Activated T-helper 2 cell treated with anti-CD3 and anti-CD28 coated beads, Interferon-gamma antibody, Interleukin-2, Interleukin-4, amounts not matched to agents 10 μg/mL and 5 μg/mL and 100 μg/mL, durations not matched to agents 14 hours and 24 hours and 36 hours (primary cell): ENCODE measurements at places on chromosomes 5 and 9. TPM values are rescaled to one million over a fixed set of nuclear protein-coding genes. Genes with fewer than 3 reads are reported as not detected.

DNA sequence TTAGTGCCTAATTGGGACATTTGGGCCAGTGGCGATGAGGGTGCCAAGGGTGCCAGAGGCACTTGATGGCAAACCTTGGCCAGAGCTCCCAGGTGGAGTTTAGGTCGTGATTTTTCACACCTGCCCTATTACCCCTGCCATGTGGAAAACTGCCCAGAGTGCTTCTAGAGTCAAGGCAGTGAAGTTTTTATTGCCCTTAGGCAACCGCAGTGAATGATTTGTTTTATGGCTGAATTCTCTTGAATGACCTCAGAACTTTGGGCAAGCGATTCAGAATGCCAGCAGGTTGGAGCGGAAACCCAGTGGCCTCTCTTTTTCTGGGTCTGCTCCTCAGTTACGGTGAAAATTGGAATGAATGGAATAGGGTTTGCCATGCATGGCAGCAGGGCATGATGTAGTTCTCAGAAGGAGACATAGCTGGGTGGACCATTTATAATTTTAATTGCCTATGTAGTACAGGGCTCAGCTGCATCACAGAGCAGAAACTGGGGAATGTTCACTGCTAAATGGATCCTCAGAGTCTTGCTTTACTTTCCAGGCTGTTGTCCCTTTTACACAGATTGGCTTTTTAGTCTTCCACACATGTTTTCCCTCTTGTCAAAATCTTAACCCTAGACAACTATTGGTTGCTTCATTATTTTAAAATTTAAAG is 820.0 kb upstream of the SEMA6A start:
- H3K27me3 ChIP-seq: no peaks in the 10 kb centered on the region
- DNase-seq: no peak
- H3K4me1 ChIP-seq: no peaks in the 10 kb centered on the region

DNA sequence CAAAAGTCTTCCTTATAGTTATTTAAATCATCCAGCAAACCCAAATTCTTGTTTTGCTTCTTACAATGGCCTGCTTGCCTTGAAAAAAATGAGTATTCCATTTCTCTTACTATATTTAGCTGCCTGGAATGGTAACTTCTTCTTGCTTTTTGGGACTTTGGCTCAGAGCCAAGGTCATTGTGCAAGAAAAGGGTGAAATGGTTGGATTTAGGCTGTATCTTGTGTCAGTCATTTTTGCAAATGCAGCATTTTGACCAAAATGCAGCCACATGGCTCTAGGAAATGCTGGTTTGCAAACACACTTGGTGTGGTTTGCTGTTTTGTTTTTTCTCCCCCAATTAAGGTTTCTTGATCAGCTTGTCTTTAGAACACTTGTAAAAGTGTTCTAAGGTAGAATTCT is 133.3 kb upstream of the ELL2 start:
- no peak for DNase-seq
- no peaks in the 10 kb centered on the region for H3K36me3 ChIP-seq
- no peak overlapping the region for H3K4me3 ChIP-seq
- H3K27ac ChIP-seq: no peak overlapping the region

The PPP3R2 gene
- not detected in 2 replicates for total RNA-seq

The C5orf24 gene
- 36.0 and 40.5 TPM in 2 replicates for total RNA-seq

The SPINK7 gene
- total RNA-seq: not detected in 2 replicates
